ENCODE measurements at places on chromosomes 5 and 9.
A peak's percentile ranks its signal among the peaks of the same experiment; 100 is the strongest.

GRCh38 chr9:22528485-22528884, 81.9 kb downstream of the DMRTA1 start:
- DNase-seq, result no peak

DNA sequence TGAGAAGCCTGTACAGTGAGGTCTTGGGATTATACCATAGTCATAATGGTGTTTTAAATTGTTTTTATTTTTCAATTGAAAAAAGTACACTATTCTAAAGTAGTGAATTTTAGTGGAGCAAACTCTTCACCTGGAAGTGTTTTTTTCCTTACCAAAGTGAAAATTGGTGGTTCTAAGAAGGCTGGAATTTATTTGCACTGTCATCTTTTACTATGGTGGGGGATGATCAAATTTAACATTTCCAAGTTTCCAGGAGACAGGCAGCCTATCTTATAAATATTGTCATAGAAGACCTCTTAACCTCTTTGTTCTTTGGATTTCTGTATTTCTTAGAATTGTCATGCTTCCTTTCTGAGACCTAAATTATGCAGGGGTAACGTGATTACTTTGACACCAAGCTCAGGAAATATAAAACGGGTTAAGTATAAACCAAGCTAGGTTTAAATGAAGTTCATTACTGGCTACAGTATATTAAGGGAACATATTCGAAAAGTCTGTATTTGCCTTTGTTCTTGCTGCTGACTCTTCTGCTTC, 20.2 kb downstream of the NDFIP1 start:
- no peak for DNase-seq

GRCh38 chr5:78792345-78793055, 143.9 kb upstream of the LHFPL2 start:
- DNase-seq, result no peak

DNA sequence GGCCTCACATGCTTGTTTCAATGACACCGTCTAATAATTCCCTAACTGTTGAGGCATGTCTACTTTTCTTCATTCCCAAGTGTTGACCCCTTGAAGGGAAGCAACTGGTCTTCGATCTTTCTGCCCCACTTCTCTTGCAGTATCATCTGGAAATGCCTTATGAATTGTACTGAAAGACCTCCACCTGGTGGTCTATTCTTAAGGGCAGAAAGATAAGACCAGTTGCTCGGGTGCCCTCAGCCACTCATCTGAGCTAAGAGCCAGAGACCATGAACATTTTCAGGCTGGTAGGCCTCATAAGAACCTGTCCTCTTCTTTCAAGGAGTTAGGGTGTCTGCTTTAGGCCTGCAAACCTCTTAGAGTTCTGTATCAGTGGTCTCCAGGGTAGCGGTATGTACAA, 542.5 kb downstream of the CTNND2 start:
- no peak for DNase-seq

GRCh38 chr5:81151546-81151945, 81.6 kb upstream of the CKMT2 start:
- DNase-seq, result no peak

DNA sequence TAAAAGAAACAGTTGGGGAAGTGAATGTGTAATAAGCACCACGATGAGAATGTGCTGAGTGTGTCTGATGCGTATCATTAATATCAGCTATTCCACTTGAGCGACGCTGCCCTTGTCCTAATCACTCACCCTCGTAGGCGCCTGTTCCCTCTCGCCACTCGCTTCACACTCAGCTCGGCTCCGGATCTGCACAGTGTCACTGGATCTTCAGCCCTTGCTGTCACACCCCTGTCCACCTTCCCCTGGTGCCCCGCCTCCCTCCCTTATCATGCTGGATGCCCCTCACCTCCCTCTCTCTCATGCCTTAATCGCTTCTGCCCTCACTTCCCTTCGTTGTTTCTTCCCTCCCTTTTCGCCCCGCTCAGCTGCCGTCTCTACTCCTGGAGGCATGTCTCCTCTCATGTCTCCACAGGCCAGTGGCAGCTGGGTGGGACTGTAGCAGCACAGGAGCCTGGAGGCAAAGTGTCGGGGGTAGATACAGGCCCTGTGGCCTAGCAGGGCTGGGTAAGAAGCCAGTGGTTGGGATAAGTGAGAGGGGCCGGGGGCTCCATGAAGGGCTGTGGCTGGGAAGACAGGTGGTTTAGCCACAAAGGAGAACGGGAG, 43.5 kb downstream of the ANKDD1B start:
- DNase-seq, result no peak

GRCh38 chr9:79877943-79878602, 306.3 kb downstream of the TLE4 start:
- no peak for DNase-seq

DNA sequence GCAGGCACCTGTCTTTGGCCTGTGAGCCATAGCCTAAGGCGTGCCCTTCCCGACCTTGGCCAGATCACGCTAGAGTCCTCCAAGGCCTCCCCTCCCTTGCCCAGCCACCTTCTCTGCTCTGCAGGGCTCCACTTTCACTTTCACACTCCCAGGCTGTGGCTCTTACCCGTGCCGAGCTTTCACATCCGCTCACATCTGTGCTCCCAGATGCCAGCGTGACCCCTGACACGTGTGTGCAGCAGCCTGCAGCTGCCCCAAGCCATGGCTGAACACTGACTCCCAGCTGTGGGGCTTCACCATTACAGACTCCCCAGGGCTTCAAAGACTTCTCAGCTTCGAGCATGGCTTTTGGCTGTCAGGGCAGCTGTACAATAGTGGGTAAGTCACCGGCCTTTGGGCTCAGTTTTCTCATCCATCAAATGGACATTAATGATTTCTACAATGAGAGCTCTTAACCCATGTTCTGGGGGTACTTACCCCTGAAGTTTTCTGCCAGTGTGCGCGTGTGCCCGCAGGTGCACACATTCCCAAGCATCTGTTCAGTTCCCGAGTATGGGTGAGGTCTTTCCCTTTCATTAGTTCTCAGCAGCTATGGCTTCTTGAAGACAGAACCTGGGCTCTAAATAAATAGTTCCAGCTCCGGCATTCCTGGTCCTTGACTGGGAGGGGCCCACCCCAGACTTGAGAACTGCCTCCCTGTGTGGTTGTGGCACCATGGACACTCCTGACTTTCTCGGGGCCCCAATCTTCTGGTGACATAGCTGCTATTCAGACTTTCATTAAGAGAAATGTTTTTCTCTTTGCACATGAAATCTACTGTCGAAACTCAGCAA, 118.6 kb downstream of the RGS3 start:
- peak; percentile 86 for DNase-seq

DNA sequence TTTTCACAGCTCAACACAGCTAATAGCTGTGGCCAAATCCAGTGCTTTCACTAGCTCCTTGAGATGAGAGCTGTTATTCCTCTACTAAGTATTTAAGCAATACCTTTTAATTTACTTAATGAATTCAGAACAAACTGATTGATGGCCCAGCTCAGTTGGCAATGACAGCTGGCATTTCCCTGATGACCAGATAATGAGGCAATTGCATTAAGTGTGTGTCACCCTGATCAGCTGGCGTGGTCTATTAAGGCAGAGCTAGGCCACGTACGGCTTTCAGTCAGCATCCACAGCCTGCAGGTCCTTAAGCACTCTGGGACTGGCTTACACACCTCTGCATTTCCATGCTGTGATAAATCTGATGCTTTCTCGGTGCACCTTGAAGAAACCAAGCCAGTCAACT, 34.4 kb downstream of the TTLL11 start:
- DNase-seq, result no peak

DNA sequence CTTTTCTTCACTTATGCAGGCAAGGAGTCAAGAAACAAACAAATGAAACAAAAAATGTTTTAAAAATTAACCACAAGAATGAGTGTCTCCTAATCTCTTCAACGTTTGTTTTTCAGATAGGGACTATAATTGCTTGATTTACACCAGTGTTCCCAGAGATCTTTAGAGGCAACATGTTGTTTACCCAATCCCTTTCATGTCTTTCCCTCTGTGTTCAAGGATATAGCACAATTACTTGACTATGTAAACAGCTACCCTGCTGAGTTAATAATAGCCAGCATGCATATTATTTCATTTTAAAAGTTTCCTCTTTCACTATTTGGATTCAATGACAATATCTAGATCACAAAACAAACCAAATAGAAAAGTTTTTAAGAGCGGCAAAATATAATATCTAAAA, 25.1 kb upstream of the SHISAL2B start:
- no peak for DNase-seq

DNA sequence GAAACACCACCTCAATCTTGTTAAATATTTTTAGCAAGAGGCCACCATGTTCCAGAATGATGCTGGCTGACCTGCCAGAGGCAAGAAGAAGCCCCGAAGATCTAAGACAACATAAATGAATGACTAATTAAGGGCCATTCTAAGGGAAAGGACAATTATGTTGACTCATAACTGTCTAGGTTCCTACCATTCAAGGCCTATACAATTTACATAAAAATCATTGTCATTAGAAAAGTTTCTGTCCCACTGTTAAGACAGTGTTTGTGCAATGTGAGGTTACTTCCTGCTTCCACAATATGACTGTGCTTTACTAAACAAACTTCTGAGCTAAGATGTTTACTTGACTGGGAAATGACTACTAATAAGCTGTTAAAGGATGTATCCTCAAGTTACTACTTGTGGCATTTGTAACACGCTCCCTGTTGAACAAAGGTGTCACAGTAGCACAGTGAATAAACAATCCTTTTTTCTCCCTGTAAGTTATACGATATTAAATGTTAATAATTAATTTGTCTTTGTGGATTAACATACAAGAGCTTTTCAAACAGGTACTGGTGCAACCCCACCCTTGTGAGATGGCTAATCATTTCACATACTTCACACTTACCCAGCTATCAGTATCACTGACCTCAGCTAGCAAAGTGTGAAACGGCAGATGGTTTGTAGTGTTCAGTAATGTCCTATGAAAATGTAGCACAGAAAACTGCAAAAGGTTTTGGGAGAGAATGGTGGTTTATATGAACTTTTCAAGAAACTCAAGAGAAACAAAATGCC, 195.8 kb downstream of the EFNA5 start:
- DNase-seq, result peak; percentile 63

- no peak for DNase-seq
Measured at GRCh38 chr5:158967541-158967940, 132.2 kb downstream of the EBF1 start.

- no peak for DNase-seq
Measured at GRCh38 chr9:135326633-135327152, 152.9 kb upstream of the PPP1R26 start.

DNA sequence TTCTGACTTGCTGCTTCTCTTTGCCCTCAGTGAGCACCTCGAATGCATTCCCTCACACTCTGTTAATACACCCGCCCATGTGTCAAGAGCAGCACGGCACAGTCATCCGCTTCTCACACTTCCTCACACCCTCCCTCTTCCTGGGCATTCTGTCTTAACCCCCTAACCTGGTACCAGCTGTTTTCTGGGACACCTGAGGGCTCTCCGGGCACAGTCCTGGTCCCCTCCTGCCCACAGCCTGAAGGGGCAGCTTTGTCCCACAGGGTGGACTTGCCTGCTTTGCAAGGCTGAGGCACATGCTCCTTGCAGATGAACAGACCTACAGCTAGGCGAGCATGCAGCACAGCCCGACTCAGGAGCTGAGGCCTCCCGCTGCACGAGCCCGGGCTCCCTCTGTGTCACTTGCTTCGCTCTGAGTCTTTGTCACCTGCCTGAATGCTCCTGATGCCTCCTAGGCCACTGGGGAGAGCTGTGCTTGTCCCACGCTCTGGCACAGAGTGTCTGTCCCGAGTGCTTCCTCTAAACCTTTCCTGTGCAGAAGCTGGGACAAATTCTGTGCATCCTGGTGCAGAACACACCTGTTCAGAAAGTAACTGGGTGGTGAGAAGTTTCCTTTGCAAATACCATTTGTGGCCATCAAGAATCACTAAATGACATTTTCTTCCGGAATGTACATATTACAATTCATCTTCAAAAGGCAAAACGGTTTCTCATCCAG, 47.8 kb downstream of the AHRR start:
- no peak for DNase-seq

GRCh38 chr5:109718216-109718615, 28.5 kb downstream of the MAN2A1 start:
- no peak for DNase-seq

GRCh38 chr9:89494199-89494598, 3.7 kb downstream of the SEMA4D start:
- no peak for DNase-seq

DNA sequence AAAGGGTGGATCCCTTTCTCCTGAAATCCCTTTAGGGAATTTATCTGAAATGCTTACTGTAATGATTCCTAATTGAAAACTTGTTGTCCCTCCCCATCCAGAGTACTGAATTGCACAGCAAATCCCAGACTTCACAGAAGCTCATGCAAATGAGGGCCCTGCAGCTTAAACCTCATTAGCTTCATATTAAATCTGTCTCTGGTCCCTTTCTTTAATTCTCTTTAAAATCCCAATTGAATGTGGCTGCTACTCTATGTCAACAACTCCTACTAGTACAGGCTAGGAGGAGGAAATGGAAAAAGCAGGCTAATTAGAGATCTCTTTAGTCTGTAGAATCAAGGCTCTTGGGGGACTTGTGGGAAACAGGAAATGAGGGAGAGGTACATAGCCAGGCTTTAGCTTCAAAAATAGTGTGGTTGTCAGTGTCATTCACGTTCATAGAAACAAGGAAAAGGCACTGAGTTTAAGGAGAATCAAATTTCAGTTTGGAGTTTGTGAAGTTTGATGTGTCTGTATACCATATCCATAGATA, 191.3 kb upstream of the PRDM9 start:
- no peak for DNase-seq

DNA sequence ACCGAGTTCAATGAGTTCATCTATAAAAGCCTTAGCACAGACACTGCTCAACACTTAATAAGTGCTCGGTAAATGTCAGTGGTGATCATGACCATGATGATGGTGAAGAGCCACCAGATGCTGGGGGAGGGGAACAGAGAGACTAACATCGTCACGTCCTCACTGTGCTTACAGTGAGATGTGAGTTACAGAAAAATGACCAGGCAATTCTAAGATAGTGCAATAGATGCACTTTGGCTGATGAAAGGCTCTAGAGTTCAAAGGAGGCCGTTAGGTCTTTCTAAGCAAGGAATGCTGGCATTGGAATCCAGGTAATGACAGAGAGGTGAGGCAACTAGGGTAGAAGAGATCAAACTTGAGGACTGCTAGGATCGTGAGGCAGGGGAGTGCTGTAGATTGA, 36.7 kb downstream of the ARL15 start:
- no peak for DNase-seq

DNA sequence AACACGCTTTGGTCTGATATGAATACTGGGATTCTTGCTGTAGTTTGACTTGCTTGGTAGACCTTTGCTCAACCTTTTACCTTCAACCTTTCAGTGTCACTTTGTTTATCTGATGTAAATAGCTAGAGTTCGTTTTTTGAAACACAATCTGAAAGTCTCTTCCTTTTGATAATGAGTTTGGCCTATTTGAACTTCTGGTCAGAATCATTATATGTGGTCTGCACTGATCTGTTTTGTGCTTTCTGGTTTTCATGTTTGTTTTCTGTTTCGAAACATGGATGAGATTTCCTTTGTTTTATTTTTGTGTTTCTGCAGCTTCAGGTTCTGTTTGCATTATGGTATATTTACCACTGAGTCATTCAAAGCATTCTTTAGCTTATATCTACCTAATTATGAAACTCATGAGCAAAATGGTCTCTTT, 217.5 kb downstream of the GABBR2 start:
- DNase-seq, result no peak
